ENCODE measurements at places on chromosomes 1 and 21.

GRCh38 chr1:188155261-188155660, 1326.5 kb downstream of the PLA2G4A start:
- no peak for DNase-seq

- DNase-seq, result peak; percentile 12
Observed at GRCh38 chr1:202656057-202656456, 54.2 kb downstream of the SYT2 start.

DNA sequence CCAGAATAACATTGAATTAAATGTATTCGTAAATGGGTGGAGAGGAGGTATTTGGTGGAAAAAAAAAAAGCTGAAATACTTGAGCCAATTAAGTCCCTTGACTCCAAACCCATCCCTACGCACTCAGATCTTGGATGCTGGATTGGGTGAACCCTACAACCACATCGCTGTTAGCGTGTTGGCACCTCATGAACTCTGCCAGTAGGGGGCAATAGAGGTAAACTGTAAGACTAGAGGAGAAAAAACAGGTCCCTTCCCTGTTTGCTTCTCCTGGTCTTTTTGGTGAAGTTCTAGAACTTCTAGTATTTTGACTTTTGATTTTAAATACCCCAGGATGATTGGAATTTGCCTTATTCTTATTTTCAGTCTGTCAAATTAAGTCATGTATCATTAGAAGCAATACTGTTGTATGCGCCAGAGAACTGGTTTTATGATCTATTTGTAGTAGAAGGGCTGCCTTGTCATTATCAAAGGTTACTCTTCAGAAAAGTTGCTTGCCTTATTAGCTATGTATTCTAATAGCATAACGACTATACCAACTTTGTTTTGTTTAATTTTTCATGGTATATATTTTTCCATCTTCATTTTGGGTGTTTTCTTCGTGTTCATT, 1.9 kb upstream of the OR13G1 start:
- peak; percentile 29 for DNase-seq

- DNase-seq, result peak; percentile 63
Observed at GRCh38 chr1:31760471-31761470, 3.4 kb downstream of the ADGRB2 start.

DNA sequence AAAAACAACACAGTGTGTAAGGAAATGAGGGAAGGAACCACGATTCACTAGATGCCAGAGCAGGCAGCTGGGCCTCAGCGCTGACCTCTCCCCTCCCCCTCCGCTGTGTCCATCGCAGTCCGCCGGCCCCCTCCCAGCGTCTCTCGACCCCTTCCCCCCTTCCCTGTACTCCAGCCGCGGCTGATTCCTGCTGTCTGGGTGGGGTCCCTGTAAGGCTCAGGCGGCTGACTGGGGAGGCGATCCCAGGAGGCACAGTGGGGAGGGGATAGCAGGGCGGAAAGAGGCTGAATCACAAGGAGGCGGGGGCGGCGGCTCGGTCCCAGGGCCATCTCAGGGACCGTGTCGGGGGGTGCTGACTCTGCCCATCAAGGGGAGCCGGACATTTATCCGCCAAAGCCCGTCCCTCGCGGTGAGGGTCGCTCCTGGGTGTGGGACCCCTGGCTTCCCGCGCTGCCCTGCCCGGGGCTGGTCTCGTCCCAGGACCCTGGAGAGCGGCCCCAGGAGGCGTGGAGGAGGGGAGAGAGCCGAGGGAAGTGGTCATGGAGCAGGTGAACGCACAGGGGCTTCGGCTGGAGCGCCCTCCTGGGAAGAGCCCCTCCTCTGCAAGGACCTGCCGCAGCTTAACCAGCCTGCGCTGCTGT, 241.9 kb downstream of the PTPRU start:
- DNase-seq, result no peak

- peak; percentile 91 for DNase-seq
Observed at GRCh38 chr1:109214695-109215623, 1.2 kb downstream of the SARS1 start.

DNA sequence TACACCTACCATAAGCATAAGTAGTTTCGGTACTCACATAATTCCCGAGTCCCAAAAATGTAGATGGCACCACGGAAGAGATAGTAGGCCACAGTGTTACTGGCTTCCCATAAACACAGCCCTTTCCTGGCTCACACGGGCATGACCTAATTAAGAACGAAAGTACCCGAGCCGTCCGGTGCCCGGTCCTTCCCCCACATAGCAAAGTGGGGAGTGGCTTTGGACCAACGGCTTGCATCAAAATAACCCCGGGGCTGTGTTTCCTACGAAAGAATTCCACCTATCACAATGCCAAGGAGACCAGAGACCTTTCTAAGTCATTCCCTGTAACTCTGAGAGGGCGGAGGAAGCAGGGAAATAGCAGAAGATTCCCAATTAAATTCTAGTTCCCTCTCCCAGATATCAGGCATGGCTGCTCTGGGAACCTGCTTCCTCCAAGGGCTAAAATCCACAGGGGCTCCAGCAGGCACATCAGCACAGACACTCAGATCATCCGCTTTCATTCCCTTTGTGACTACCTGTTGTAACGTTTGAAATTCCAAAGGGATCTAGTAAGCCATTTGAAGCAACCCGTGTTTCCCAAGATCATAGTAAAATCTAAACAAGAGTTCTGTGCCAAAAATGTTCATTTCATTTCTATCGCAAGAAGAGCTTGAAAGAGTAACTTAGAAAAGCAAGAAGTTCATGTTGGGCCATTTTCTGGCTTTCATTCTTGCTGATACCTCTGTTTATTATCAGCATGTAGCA, at the start of gene TMPRSS3:
TSS of gene TMPRSS3 (minus strand) at position 148 of the 747 bp plus-strand sequence. CDS start 635 bp downstream, outside the sequence.
- DNase-seq, result no peak

GRCh38 chr21:45465611-45466329, 60.8 kb downstream of the COL18A1 start:
- no peak for DNase-seq

DNA sequence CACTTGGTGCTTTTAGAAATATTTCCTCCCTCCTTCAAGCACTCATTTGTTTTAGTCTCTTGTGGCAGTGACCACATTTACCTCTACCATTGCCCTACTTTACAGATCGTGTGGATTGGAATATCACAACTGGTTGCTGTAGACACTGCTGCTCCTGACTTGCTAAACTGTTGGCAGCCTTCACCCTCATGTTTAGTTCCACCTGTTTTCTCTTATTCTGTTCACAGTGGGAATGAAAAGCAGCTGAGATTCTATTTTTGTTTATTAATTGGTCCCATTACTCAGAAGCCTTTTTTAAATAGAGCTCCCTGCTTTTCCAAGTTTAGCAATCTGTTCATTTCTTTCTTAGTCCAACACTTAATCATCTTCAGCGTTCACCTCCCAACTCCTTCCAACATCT, 308.9 kb downstream of the RWDD3 start:
- no peak for DNase-seq

DNA sequence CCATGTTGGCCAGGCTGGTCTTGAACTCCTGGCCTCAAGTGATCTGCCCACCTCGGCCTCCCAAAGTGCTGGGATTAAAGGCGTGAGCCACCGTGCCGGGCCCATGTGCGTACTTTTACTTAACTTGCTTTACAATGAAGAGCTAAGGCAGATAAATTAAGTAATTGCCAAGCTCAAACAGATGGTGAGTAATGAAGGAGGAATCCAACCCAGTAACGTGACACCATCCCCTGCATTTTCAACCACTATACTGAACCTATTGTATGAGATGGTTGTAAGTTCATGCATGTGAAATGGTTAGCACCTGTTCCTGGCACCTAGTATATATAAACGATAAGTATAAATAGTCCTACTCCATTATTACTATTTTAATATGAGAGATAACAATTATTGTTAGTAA, 588.0 kb upstream of the BEND5 start:
- peak; percentile 39 for DNase-seq

DNA sequence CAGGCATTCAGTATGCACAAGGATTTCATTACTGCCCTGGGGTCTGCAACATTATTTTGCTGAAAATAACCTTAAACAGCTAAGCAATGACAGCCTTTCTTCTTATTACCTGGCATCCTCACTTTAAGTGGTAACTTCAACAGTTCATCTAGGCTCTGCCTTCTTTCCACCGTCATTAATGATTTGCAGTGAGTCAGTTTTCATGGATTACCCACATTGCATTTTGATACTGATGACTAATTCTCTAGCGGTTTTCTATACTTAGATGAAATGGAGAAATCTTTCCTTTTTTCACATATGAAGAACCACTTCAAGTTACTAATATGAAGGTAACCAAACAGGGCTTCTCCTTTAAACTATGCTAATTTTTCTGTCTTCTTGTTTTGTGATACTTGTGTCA, 226.9 kb upstream of the TMPRSS15 start:
- no peak for DNase-seq

- DNase-seq, result no peak
Observed at GRCh38 chr21:43954896-43955295, 57.2 kb upstream of the TRAPPC10 start.

GRCh38 chr1:53362851-53363642, 35.2 kb upstream of the LRP8 start:
- no peak for DNase-seq

GRCh38 chr1:8020032-8020431, 6.1 kb downstream of the ERRFI1 start:
- peak; percentile 76 for DNase-seq

- DNase-seq, result peak; percentile 75
Observed at GRCh38 chr1:63721531-63722189, 52.2 kb upstream of the ROR1 start.

DNA sequence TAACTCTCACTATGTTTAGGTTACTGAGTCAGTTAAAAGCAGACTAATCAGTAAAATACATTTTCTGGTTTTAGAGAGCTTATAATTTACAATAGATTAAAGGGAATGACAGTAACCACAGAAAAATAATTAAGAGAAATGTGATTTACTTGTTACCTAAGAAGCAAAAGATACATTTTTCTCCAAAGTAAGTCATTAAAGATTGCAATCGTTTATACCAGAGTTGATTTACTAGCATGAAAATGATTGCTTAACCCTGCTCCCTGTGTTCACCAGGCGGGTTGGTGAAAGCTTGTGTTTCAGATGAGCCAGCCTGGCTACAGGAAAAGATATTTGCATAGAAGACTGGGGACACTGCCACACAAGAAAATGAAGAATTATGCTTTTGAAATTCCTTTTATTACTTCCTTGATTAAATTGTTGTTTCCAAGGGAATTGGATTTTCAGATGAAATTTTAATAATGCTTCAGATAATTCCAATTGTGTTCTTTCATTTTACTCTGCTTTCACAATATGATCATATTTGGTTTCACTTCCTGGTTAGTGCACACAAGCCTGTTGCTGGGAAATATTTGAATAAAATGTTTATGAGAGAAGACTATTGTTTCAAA, 27.9 kb downstream of the LRRC8B start:
- DNase-seq, result peak; percentile 69

DNA sequence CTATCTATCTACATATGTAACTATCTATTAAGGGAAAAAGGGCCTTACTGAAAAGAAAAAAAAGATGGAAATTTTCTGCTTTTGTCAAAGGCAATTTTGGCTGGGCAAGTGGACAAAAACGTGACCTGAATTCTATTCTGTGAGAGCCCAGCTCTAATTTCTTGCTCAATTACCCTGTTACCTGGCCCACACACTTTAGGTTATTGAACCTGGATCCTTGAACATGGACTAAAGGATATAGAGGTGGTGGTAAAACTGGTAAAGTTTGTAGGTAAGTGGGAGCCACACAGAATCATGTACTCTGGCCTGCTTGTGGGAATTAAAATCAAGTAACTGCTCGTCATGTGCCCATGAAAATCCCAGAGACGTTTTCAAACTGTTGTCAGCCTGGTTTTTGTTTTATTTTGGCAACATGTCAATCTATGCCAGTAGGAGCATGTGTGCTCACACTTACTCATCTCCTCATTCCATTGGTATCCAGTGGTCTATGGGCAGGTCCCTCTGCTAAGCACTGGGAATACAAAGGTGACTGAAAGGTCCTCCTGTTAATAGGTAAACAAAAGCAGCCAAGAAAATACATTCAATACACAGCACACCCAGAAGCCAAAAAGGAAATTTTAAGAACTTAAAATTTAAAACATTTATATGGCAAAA, 113.7 kb upstream of the WARS2 start:
- DNase-seq, result no peak

DNA sequence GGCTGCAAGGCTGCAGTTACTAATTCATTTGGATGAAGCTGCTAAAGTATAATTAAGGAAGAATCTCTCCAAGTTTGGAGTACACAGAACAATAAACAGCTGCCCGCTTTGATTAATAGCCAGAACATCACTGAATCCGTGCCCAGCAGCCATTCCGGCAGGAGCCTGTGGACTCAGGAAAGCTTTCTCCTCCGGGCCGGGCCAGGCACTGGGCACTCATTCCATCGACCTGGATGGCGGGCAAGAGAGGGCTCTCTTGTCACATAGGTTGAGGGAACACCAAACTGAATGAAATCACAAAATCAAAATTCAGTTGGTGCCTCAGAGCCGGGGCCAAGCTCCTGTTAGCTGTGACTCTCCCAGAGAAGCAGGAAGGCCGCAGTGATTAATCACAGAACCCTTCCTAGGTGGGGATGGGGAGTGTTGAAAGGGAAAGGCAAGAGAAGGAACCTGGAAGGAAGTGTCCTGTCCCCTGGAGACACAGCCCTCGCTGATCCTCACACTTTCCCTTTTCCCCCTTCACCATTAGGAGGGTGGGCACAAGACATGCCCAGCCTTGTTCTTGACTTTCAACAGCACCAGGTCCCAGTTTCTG, 306.7 kb downstream of the NPHP4 start:
- no peak for DNase-seq

- DNase-seq, result no peak
Observed at GRCh38 chr1:91133248-91133647, 111.4 kb upstream of the ZNF644 start.

DNA sequence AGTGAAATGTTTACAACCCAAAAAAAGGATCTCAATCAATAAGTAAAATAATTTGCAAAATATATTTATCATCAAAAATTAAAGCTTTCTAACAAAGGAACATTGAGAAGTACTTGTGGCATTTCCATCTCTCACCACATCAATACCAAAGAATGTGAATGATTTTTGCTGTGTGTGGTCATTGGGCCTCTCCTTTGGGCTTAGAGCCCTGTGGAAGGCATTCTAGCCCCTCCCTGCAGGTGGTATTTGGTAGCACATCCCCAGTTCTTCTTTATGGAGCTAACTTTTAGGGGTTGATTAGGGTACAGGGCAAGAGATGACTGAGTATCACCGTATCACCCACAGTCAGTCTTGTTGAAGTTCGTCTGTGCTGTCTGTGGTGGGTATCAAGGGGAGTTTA, 294.1 kb upstream of the SGIP1 start:
- no peak for DNase-seq

DNA sequence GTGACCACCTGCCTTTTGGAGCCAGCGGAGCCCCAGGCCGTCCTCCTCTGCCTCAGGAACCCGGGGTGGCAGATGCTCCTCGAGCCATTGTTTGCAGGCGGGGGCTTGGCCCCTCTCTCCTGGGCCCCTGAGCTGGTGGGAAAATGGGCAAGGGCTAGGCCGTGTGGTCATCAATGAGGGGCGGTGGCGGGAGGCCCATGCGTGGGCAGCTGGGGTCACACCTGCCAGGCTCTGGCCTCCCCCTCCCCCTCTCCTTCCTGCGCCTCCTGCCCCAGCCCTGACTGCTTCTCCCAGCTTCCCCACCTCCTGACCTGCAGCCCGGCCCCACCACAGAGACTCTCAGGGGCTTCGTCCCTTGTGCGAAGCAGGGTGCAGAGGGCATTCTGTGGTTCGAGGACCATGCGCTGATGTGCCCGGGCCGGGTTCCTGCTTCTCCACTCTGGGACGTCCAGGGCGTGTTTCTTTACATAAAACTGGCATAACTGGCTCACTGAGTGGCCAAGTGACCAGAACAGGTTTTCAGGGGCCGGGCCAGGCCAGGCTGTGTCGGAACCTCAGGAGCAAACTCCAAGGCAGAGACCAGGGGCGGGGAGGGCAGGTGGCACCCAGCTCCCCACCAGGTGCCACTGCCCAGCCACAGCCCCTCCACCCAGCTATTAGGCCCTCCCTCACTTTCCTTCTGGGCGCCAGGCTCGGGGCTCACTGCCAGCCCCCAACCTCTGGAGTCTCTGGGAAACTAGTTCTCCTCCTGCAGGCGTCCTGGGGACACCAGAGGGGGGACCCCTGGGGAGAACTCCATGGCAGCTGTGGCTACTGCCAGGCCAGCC, 9.3 kb downstream of the SAMD11 start:
- DNase-seq, result no peak

Measured in iris pigment epithelial cell (primary cell).